ENCODE measurements at places on chromosomes 1 and 21. TPM values are rescaled to one million over a fixed set of nuclear protein-coding genes. Genes with fewer than 3 reads are reported as not detected.

RGS13 gene
- not detected for total RNA-seq

GRCh38 chr1:61318319-61319125, 236.2 kb downstream of the NFIA start:
- DNase-seq, result no peak

- DNase-seq, result no peak
Observed at GRCh38 chr1:74245168-74245772, 10.1 kb downstream of the TNNI3K start.

DNA sequence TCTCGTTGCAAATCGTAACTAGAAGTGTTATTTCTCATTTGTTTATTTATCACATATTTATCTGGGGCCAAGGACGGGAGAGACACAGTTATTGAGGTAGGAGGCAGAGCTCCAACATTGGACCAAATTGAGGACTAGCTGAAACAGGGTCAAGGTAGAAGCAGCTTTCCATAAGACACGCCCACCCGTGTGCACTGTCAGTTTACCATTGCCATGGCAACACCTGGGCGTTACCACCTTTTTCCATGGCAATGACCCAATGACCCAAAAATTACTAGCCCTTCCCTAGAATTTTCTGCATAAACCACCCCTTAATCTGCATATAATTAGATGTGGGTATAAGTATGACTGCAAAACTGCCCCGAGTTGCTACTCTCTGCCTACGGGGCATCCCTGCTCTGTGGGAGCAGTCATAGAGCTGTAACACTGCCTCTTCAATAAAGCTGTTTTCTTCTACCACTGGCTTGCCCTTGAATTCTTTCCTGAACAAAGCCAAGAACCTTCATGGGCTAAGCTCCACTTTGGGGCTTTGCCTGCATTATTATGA, 72.7 kb downstream of the FBXO2 start:
- no peak for DNase-seq

DNA sequence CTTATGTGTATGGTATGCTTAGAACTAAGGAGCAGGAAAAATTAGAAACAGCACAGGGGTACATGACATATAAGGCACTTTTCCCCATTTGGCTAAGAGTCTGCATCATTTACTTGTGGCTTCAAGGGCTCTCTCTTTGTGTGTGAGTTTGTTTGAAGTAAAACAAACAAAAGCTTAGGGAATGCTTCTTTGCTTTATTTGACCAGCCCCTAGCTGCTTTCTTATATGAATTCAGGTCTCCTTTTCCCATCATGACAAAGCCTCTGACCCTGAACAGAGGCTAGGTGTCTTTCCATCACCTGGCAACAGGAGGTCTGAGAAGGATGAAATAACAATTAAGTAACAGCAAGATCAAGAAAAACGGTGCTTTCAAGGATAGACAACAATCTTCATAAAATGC, 643.8 kb upstream of the ADGRL2 start:
- no peak for DNase-seq

GRCh38 chr1:31783846-31784245, 19.7 kb upstream of the ADGRB2 start:
- no peak for DNase-seq

DNA sequence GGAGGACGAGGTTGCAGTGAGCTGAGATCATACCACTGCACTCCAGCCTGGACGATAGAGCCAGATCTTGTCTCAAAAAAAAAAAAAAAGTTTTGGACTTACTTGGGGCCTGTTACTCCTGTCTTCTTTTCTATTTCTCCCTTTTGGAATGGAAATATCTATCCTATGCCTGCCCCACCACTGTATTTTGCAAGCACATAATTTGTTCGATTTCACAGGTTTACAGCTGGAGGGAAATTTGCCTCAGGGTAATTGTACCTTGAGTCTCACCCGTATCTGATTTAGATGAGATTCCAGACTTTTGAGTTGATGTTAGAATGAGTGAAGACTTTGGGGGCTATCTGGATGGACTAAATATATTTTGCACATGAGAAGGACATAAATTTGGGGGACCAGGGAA, 8.5 kb downstream of the TEX46 start:
- DNase-seq, result no peak

Measured in Panc1 (cell line).